A549 treated with Hydrocortisone at 1 μM for 4 hours (cell line): ENCODE measurements at places on chromosomes 4 and X. TPM values are rescaled to one million over a fixed set of nuclear protein-coding genes. Genes with fewer than 3 reads are reported as not detected.

The TTC29 gene
- not detected in 5 replicates for total RNA-seq

The FAM149A gene
- 1.1 to 1.6 TPM (median 1.3 TPM) in 5 replicates for total RNA-seq

The PNMA3 gene
- 0.18 to 0.25 TPM (median 0.21 TPM) in 5 replicates for total RNA-seq

The ZNF630 gene
- total RNA-seq: 0.14 to 0.40 TPM (median 0.21 TPM) in 5 replicates

The EXOC1L gene
- total RNA-seq: not detected in 5 replicates

The USP17L28 gene
- total RNA-seq: not detected in 5 replicates

The COL4A5 gene
- 8.1 to 17.2 TPM (median 11.8 TPM) in 5 replicates for total RNA-seq

The HMGN5 gene
- 2.1 to 2.7 TPM (median 2.3 TPM) in 5 replicates for total RNA-seq

The SGMS2 gene
- 19.0 to 29.3 TPM (median 27.8 TPM) in 5 replicates for total RNA-seq
